ENCODE measurements at places on chromosomes 12 and 14. TPM values are rescaled to one million over a fixed set of nuclear protein-coding genes. Genes with fewer than 3 reads are reported as not detected.
A peak's percentile ranks its signal among the peaks of the same experiment; 100 is the strongest.

DNA sequence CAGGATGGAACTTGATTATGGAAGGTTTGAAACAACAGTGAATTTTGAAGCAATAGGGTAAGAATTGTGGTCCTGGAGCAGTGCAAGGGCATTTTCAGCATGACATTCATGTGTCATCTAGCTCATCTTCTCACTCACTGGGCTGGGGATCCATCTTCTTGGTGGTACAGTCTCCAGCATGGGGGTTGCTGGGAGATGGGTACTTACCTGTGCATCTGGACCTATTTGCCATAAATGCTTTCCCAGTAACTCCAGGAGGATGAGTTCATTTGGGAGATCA is 7.2 kb downstream of the HSP90AA1 start:
- H3K4me3 ChIP-seq = no peak overlapping the region
- no peak overlapping the region for H3K27ac ChIP-seq
- peaks cover 69% of the 10 kb centered on the region for H3K36me3 ChIP-seq
- H3K27me3 ChIP-seq = no peaks in the 10 kb centered on the region

GRCh38 chr14:37165794-37166193 is 6.6 kb downstream of the SLC25A21 start:
- no peak overlapping the region for H3K27ac ChIP-seq
- no peak for DNase-seq
- H3K27me3 ChIP-seq = peaks cover 2% of the 10 kb centered on the region
- no peak overlapping the region for H3K4me3 ChIP-seq

DNA sequence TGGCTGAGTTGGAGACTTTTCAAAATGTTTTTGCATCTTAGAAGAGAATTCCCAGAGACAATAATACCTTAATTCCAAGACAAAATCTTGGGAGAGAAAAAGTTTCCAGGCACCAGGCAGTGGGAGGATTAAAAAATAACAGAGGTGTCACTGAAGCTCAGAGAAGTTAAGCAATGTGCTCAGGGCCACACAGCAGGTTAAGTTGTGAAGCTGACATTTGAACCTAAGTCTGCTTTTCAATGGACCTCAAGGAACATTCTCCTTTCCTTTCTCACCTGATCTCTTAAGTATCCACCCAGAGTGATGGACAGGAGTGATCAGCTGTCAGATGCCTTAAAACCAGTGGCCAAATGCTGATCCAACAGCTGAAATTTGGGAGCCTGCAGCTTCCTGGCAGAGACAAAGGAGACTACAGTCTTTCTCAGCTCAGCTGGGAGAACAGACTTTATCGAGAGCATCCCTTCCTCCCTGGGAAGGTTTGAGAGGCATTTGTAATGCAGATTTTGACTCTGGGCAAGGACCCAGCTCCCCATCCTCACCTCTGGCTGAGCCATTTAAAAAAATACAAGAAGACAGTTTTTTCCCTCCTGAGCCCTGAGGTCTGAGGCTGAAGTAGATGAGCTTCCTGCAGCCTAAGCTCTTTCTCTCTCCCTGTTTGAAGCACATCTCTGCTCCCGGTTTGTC is 174.9 kb upstream of the RPH3A start:
- no peaks in the 10 kb centered on the region for H3K4me1 ChIP-seq
- H3K27me3 ChIP-seq = no peaks in the 10 kb centered on the region
- no peak overlapping the region for H3K4me3 ChIP-seq
- no peaks in the 10 kb centered on the region for H3K36me3 ChIP-seq
- H3K27ac ChIP-seq = no peak overlapping the region

DNA sequence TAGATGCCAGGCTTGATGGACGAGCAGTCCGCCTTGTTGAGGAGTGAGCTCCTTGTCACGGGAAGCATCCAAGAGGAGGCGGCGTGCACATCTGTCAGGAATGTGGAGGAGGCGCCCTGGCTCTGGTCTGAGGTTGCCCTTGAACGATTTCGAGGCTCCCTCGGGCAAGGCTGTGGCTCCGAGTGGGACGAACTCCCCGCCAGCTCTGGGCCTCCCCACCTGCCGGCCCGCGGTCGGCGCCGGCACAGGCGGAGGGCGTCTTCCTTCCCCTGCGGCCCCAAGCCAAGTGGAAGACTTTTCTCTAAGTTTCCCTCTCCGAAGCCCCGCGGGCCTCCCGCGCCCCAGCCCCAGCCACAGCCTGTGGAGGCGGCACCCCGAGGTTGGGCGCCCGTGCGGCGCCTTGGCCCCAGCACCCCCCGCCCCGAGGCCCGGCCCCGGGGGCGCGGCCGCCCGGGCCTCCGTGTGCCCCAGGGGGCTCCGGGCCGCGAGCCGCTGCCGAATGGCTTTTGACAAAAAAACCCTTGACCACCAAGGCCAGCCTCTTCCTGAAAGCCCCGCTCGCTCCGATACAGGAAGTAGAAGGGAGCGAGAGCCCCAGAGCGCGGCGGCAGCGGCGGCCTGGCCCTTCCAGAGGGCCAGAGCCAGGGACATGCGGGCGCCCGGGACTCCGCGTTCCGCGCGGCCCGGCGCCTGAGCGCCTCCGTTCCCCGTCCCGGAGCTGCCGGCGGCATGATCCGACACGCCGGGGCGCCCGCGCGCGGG is at the start of gene RIN3:
Gene RIN3, plus strand, starts transcription at position 578 of the 762 bp plus-strand sequence. Its CDS starts 152 bp downstream, at position 730.
- no peak for DNase-seq
- H3K27me3 ChIP-seq = peaks cover 55% of the 10 kb centered on the region
- peak within 1 kb of the TSS; percentile 61 for H3K4me3 ChIP-seq
- peaks cover 14% of the 10 kb centered on the region for H3K4me1 ChIP-seq

Gene KDM2B
- 59.3 TPM for total RNA-seq
